T-helper 17 cell (primary cell): ENCODE measurements at places on chromosomes 4 and X. TPM values are rescaled to one million over a fixed set of nuclear protein-coding genes. Genes with fewer than 3 reads are reported as not detected.

- DNase-seq: no peak
Observed at GRCh38 chrX:104430072-104430741, 135.8 kb upstream of the IL1RAPL2 start.

DNA sequence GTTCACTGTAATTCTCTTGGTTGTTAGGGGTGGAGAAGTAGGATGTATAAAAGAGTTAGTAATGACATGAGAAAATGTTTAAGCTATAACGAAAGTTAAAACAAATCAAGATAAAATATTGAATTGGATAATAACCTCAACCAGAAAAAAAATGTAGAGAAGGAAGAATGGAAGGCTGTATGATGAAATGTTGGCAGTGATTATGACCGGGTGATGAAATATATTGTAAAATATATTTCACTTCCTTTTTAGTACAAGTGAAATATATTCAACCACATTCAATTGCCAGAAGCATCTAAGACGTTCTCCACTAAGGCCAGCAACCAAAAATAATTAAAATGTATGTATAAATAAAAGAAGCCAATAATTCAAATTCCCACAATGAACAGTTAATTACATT is 309.3 kb upstream of the FGF13 start:
- DNase-seq: no peak

LUZP4 gene
- total RNA-seq: not detected

SMIM10L2A gene
- 0.45 TPM for total RNA-seq

DUSP9 gene
- total RNA-seq: not detected
